ENCODE measurements at places on chromosomes 6 and 20.
A peak's percentile ranks its signal among the peaks of the same experiment; 100 is the strongest.

GRCh38 chr6:107711412-107712236, 112.5 kb downstream of the SCML4 start:
- DNase-seq: no peak

GRCh38 chr6:88815491-88815890, 147.9 kb downstream of the RNGTT start:
- DNase-seq: no peak

GRCh38 chr6:26333476-26334297, 31.3 kb upstream of the BTN3A2 start:
- no peak for DNase-seq

DNA sequence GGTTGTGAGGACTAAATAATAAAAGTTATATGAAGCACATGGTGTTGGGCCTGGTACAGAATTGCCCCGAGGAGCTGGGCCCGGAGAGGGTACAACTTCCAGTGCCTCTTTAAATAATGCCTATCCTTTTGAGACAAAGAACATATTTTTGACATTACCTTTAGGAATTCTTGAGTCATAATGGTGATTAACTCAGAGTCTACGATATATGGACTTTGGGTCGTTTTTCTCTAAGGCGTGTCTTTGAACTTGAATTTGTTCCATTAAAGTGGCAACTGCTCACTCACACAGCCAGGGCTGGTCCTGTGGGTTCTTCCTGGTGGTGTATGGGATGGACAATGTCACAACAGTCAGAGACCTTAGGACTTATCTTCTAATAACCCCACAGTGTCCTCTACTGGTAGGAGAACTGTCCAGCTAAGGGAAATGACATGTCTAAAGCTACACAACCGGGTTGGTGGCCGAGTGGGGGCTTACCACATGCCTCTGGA, 106.5 kb downstream of the CDC5L start:
- no peak for DNase-seq

DNA sequence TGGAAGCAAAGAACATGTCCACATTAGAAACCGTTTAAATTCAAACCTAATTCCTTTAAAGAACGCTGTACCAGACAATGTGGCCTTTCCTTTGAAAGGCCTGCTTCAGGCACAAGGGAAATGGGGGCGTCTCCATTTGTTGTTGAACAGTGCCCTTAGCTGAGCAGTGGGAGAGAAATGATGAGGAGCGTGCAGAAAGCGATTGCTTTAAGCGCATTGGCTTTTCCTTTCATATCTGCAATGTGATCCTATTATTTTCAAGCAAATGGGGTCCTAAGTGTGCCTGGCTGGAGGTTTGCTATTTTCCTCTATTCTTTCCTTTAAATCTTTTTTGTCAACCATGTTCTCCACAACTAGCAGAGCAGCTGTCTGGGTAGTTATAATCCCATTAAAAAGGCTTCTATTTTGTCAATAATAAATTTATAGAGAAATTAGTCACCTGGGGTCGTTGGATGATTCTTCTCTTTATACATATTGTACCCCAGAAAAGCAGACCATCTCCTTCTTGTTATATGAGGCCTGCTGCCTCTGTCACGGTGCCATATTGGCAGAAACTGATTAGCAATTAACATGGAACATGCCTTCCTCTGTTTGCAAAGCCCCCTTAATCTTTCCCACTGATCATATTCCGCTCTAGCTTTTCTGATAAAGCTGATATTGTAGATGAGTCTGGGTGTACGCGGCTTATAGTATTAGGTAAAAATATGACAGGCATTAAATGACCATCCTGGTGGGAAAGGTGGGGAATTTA, 151.1 kb upstream of the JAG1 start:
- DNase-seq: no peak

GRCh38 chr6:162576016-162576415, 151.6 kb downstream of the PRKN start:
- no peak for DNase-seq

DNA sequence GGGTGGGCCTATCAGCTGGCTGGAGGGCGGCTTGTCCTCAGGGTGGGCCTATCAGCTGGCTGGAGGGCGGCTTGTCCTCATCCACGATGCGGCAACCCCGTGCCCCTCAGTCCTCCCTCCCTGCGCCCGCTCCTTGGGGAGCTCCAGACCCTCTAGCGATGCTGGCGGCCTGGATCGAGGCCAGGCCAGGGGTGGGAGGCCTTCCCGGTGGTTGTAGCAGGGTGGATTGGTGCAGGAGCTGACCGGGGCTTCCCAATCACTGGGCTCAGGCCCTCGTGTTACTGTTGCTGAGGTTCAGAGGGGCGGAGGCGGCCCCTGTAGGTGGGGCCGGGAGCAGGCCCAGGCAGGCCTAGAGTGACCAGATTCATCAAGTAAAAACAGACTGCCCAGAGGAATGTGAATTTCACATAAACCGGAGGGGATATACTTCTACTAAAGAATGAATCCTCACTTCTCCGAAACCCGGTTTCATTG, 8.8 kb downstream of the SLC17A9 start:
- DNase-seq: no peak

- no peak for DNase-seq
These were observed 385.7 kb downstream of the GRIK2 start for GRCh38 chr6:101779051-101779844.

GRCh38 chr20:32632461-32633354, 41.0 kb downstream of the C20orf203 start:
- no peak for DNase-seq

GRCh38 chr6:88785478-88785877, 177.9 kb downstream of the RNGTT start:
- peak; percentile 27 for DNase-seq

DNA sequence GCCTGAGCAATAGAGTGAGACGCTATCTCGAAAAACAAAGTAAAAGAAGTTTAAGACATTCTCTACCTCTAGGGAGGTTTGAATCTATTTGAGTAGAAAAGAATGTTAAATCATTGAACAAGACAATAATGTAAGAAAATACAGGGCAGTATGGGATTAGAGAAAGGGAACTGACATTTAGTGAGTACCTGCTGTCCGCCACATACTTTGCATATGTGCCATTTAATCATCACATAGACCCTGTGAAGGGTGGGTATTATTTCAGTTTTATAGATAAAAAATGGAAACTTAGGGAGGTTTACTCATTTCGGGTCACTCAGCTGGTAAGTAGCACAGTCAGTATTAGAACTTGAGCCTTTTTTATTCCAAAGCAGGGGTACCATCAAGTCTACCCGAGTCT, 31.4 kb downstream of the STK4 start:
- DNase-seq: no peak

DNA sequence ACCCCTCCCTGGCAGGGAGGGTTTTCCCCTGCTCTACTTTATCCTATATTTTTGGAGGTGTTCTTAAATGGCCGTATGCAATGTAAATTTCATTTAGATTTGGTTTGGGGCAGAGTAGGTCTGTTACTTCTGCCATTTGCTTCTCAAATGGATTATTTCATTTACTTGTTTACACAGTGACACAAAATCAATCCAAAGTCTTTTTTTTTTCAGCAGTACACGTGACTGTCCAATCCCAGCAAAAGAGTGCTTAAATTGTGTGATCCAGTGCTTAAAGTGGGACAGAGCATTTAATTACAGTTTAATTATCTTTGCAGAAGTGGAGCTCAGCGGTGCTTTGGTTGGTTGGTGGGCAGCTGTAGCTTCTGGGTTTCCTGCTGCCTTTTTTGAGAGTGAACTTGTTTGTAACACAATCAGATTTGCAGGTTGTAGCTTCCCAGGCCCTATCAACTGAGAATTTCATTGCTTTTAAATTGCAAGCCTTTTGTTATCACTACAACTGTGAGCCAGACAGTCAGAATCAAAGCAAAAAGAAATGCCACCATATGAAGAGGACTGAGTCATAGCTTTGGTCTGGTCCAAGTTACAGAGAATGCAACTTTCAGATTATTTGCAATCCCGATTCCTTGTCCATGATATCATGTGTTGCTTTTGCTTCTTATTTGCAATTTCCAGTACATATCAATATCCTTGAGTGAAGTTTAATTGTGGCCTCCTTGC, 216.9 kb downstream of the DOK5 start:
- no peak for DNase-seq

DNA sequence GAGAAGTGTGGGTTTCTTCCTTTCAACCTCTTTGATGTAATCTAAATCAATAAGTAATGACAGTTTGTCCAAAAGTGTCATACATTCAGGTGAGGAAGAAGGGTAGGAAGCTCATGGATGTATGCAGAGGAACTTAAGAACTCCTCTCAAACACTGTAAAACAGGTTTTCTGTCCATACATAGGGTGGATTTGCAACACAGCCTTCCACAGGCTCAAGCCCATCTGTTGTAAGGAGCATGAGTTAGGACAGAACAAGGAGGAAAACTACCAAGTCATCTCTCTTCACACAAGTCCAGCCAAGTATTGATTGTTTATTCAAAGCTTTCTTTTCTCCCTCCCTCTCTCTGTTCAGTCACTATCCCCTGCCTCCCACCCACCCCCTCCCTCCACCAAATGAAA, 49.0 kb upstream of the CDYL start:
- DNase-seq: no peak

DNA sequence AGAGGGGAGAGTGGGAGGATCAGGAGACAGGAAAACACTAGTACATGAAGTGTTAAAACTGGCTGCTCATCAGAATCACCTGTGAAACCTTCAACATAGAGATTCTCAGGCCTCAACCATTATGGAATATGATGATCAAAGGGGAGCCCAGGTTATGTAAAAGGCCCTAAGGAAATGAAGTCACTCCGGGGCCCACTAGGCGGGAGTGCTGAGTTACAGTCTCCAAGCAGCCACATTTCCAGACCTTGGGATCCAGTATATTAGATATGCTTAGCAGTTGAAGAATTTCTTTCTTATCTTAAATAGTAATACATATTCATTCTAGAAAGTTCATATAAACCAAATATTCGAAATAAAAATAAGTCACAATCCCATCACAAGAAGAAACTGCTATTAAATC, 476.3 kb downstream of the PRKN start:
- no peak for DNase-seq

DNA sequence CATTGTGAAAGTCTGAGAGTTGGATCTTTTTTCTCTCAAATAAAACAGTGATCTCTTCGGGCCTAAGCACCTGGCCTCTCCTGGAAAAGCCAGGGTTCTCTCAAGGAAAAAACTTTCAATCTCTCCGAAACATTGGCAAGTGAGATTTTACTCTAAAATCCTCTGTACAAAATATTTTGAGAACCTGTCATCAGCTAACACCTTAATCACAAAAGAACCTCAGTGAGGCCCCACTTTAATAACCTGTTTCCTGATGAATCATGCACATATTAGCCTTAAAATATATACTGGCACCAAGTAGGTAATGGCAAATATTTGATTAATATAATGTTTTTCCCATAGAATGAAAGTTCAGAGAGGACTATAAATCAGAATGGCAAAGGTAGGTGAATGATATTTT, 177.9 kb downstream of the FRK start:
- DNase-seq: no peak

DNA sequence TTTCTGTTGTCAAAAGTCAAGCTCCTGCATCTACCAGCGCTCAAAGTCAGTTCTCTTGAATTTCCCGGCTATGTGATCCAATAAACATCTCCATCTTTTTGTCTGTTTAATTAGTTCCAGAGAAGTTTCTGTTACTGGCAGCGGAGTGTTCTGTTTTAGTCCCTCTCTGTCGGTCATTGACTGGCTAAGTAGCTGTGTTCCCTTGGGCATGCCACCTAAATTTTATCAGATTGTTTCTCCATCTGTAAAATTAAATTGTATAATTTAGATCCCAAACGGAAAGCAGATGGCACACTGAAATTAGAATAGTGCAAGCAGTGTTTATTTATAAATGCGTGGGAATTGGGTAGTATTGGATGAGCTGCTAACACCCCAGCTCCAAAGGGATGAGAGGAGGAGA, 29.7 kb upstream of the PRL start:
- DNase-seq: no peak

DNA sequence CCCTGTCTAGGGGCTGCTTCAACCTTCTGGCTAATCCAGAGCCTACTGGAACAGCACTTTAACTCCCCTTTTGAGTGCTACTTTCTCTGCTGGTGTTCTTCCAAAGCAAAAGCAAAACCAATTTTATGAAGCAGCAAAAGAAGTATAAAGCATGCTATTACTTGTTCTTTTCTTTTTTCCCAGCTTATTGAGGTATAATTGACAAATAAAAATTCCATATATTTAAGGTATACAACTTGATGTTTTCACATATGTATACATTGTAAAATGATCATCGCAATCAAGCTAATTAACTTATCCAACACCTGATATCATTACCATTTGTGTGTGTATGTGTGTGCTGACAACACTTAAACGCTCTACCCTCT, 14.9 kb downstream of the ID4 start:
- DNase-seq: no peak

GRCh38 chr6:168495636-168496035, 54.7 kb downstream of the SMOC2 start:
- no peak for DNase-seq

DNA sequence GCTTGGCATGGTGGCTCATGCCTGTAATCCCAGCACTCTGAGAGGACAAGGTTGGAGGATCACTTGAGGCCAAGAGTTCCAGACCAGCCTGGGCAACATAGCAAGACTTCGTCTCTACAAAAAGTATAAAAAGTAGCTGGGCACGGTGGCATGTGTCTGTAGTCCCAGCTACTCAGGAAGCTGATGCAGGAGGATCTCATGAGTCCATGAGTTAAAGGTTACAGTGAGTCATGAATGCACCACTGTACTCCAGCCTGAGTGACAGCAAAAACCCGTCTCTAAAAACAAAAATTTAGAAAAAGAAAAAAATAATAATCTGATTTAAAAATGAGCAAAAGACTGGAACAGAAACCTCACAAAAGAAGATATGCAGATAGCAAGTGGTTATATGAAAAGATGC, 279.7 kb downstream of the RNGTT start:
- DNase-seq: no peak

DNA sequence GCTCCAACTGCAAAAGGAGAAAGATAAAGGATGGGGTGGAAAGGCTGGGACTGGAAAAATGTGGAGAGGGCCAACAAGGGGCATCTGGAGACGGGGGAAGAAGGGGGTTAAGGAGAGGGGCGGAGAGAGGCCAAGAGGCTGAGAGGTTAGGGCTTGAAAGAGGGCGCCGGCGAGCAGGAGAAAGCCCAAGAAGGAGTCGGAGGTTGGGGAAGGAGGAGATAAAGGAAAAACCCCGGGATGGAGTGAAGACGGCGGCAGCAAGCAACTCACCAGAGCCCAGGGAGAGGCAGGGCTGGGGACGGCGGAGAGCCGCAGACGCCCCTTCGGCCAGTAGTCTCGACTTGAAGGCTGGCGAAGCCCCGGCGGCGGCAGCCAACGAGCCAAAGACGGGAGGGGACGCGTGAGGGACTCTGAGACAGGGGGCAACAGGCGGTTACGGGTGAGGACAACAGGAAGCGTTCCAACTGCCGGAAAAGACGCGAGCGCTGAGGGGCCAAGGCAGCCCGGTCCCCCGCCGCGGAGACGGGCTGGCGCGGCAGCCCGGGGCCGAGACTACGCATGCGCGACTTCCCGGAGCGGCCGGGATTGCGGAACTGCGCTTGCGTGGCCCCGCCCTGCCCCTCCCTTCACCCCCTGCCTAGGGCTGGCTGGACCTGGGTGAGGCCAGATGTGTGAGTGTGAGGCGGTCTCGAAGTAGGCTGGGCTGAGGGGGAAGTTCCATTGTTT, at the start of gene STK38:
Gene STK38 (minus strand): TSS at position 560 of the 726 bp plus-strand sequence. CDS start 7,277 bp downstream, outside the sequence.
- peak; percentile 87 for DNase-seq
